GM23338 (cell line): ENCODE measurements at places on chromosomes 12 and 14. TPM values are rescaled to one million over a fixed set of nuclear protein-coding genes. Genes with fewer than 3 reads are reported as not detected.

The SERPINA10 gene
- not detected in 2 replicates for total RNA-seq

The SRRM4 gene
- total RNA-seq = 0.63 and 0.93 TPM in 2 replicates

The TAS2R46 gene
- total RNA-seq = 1.0 and 5.0 TPM in 2 replicates

The TPPP2 gene
- not detected in 2 replicates for total RNA-seq

The TOX4 gene
- total RNA-seq = 37.2 and 45.6 TPM in 2 replicates

The ITPK1 gene
- 88.1 and 101 TPM in 2 replicates for total RNA-seq

The LRRK2 gene
- 0.24 and 0.35 TPM in 2 replicates for total RNA-seq

The DCAF4 gene
- total RNA-seq = 30.3 and 39.3 TPM in 2 replicates

The MYO1H gene
- total RNA-seq = not detected in 2 replicates

The GLIPR1L1 gene
- total RNA-seq = not detected in 2 replicates

The BCL2L14 gene
- total RNA-seq = 2.7 and 3.9 TPM in 2 replicates

The IL31 gene
- not detected in 2 replicates for total RNA-seq

The SENP1 gene
- 23.7 and 27.7 TPM in 2 replicates for total RNA-seq

The DACT1 gene
- total RNA-seq = 23.6 and 26.6 TPM in 2 replicates

The GLI1 gene
- total RNA-seq = 16.1 and 18.1 TPM in 2 replicates

The GUCY2C gene
- 1.9 and 3.1 TPM in 2 replicates for total RNA-seq

The VDR gene
- total RNA-seq = 1.1 and 1.4 TPM in 2 replicates

The LLPH gene
- 7.1 and 10.7 TPM in 2 replicates for total RNA-seq

- peak; percentile 28 for DNase-seq
Observed at GRCh38 chr12:116784238-116784612, 46.1 kb downstream of the RNFT2 start.

DNA sequence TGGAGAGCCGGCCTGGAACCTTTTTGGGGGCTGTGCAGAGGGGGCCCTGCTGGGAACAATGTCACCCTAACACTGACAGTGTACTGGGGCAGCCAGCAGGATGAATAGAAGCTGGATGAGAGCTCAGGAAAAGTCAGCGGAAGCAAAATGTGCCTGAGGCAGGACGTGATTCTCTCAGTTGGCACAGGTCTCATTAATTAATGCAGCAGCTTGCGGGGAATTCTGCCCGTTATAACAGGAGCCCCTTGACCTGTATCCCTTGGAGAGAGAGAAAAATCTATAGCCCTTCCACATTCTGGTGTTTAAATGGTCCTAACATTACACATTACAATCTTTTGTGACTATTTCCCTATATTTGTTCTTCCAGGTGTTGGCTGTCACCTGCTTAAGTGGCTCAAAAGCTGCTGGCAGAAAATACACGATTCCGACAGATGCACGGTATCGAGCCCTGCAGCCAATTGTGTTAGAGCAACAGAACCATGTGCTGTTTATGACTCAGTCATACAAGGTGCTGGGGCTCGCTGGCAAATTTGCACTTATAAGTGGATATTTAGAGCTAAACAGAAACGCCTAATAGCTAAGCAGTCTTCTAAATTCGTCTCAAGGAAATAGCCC, 854.7 kb downstream of the AACS start:
- no peak for DNase-seq

DNA sequence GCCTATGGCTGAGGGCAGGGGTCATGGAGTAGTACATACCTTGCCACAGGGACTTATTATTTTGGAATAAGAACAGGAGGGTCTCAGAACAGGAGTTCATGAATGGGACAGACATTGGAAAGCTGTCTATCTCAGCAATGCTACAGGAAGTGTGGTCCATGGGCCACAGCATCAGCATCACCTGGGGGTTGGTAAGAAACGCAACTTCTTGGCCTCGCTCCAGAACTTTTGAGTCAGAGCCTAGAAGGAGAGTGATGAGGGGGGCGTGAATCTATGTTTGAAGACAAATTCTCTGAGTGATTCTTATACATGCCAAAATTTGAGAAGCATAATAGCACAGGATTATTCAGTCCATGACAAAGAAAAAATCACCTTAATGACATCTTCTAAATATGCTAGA, 156.6 kb downstream of the RPAP3 start:
- no peak for DNase-seq

DNA sequence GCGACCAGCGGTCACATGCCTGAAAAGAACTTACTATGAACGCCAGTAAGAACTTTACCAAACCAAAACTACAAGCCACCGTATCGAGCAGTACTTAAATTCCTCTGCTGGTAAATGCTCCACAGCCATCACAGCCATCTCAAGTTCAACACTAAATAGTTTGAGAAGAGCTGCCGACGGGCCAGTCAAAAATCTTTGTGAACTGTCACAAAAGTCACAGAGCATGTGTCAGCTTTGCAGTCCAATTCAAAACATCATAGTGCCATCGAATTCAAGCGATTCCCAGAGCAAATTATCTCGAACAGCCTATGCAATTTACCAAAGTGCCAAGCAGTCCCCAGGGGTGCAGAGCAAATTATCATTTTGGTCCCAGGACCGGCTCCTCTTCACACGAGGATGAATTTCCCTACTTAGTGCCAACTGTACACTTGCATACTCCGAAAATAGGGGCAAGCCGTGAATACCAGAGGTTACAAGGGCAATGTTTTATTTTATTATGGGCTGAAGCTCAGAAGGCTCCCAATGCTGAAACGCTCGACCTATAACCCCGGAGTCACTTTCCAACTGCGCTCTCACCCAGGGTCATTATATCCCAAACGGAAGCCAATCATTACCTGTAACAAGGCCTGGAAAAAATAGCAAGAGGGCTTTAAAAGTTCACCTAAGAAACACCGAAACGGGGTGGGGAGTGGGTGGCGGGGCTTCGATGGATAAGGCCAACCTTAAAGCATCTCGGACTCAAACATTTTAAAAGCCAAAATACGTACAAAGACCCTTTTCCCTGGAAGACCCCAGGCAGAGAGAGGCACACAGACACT, 1.1 kb downstream of the LRP6 start:
- DNase-seq = no peak

GRCh38 chr12:112584266-112584722, 165.5 kb downstream of the PTPN11 start:
- DNase-seq = peak; percentile 89

- DNase-seq = no peak
Observed at GRCh38 chr14:64868379-64868778, 11.3 kb downstream of the SPTB start.

- DNase-seq = no peak
Observed at GRCh38 chr14:83909507-83909906, 1620.4 kb upstream of the FLRT2 start.

DNA sequence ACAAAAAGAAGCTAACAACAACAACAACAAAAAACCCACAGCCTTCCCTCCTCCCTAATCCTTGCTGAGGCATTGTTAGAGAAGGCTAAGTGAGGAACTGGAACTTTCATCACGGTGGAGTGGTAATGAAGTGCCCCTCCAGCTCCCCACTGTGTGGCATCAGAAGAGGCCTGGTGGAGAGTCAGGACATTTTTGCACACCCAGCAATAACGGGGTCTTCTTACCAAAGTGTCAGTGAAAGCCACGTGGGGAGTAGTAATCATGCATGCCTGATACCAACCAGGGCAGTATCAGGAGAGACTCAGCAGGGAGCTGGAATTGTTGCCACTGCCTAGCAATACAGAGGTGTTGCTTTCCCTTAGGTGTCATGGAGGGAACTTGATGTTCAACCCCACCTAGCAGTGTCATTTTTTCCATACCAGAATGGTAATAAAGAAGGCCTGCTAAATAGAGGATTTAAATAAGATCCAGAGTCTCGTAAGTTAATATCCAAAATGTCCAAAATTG, 299.7 kb upstream of the RGS6 start:
- no peak for DNase-seq

DNA sequence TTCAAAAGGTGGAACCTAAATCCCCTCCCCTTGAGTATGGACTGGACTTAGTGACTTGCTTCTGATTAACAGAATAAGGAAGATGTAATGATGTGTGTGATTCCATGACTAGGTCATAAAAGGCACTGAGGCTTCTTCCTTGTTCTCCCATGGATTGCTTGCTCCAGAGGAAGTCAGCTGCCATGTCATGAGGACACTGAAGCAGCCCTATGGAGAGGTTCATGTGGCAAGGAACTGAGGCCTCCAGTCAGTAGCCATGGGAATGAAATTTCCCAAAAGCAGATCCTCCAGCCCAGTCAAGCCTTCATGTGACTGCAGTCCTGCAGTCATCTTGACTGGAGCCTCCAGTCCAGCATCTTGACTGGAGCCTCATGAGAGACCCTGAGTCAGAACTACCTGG, 10.7 kb downstream of the TMBIM4 start:
- DNase-seq = no peak

GRCh38 chr12:29738365-29738764, 45.4 kb downstream of the TMTC1 start:
- no peak for DNase-seq

GRCh38 chr12:60684988-60685655, 1089.3 kb downstream of the SLC16A7 start:
- DNase-seq = peak; percentile 44

GRCh38 chr12:45232756-45233372, 17.0 kb downstream of the ANO6 start:
- peak; percentile 83 for DNase-seq

- DNase-seq = no peak
Observed at GRCh38 chr14:91344096-91344495, 73.5 kb downstream of the CCDC88C start.

GRCh38 chr12:117404203-117404853, 42.9 kb upstream of the NOS1 start:
- DNase-seq = no peak

DNA sequence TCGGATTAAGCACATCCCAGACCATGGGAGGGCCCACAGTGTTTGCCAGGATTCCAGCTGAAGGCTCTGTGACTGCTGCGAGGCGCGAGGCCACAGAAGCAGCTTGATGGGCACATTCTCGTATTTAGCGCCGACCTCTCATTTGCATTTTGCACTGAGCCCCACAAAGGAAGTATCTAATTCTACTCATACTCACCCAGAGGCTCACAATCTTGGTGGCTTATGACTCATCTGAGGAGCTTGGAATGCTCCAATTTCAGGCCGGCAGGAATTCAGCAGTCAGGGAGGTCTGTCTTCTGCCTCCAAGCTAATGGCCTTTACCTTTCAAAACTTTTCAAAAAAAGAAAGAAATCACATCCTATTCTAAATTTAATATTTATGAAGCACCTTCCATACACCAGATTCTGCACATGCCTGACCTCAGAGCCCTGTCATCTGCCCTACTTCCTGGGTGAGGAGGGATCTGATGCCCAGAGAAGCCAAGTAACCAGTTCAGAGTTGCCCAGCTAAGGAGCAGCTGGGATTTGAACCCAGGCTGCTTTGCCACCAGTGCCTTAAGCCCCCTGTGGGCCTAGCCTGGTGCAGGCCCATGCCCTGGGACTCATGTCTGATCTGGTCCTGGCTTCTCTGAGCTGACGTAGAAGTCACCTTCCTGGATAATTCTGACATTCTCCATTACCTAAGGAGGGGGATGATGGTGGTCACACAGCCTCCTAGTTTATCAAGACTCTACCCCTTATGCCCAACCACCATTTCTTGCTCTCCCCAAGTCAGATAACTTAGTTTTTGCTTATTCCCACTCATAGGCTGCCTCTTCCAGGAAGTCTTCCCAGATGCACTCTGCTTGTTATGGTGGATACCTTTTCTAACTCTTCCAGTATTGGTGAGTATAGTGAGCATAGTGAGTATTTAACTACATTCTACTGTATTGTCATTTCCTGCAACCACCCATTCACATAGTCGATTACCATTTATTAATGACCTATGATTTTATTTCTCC, 198.9 kb downstream of the RBM19 start:
- DNase-seq = peak; percentile 25

DNA sequence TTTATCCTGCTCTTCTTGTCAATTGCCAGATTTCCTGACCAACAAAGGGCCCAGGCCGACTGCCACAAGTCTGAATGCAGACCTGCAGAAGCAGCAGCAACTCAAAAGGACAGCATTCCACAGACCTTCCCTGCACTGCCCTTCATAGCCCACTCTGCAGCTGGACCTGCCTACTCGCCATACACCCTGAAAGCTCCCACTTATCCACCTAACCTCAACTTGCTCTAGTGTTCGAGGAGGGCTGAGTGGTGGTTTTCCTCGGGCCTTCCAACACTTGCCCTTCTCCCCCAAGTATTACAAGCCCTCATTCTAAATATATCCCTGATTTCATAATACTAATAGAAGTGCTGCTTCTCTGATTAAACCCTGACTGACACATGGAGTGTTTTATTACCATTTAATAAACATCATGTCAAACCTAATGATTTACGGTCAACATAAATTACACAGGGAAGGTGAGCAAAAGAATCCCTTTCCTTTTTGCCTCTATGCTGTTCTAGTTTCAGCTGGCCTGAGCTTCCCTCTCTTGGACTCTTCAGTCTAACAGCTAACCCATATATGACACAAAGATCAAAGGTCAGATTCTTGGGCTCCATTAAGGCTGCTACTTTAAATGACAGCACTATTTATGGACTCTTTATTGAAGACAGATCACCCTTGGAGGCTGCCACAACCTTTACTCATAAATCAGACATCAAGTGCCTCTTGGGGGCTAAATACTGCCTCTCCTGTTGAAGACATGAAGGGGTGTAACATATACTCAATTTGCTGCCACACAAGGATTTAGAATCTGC, 1546.9 kb upstream of the TMEM132C start:
- no peak for DNase-seq

DNA sequence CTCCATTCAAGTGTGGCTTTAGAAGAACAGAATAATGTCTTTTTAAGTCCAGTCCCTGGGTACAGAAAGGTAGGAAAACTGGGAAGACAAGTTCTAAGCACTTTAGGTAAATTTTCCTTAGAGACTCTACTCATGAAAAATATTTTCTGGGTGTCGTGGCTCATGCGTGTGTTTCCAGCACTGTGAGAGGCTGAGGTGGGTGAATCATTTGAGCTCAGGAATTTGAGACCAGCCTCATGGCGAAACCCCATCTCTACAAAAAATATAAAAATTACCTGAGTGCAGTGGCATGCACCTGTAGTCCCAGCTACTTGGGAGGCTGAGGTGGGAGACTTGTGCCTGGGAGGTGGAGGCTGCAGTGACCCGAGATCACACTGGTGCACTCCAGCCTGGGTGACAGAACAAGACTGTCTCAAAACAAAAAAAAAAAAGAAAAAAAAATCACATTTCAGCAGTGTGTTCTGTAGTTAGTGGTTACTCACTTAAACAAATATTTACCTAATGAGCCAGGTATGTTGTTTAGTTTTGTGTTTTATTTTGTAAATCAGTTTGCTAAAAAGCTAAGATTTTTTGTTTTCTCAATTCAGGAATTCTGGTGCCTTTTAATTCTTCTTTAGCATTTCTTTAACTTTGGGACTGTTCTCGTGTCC, 52.3 kb upstream of the RD3L start:
- no peak for DNase-seq

- DNase-seq = no peak
Observed at GRCh38 chr12:16499611-16500010, 106.4 kb downstream of the LMO3 start.

- no peak for DNase-seq
Observed at GRCh38 chr12:93483151-93483807, 16.0 kb downstream of the MRPL42 start.

GRCh38 chr12:31517994-31518393, 72.9 kb downstream of the DENND5B start:
- DNase-seq = no peak

DNA sequence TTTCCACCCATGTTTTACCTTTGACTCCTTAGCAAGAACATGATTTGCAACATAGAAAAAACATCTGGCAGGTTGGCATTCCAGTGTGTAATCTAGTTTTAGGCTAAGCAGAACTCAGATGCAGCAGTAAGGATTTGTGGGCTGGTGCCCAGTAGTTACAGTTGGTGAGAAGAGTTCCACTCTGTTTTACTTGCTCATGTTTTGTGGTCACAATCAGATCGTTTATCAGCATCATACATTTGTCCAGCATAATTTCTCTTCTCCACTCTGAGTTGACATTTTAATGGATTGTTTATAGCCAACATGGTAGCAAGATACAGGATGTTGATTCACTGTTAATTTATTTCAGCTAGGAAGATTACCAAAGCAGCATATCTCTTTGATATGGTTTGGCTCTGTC, 120.0 kb downstream of the PDE6H start:
- DNase-seq = no peak

GRCh38 chr14:24721775-24722174, 87.8 kb upstream of the GZMB start:
- no peak for DNase-seq
